Activated T-cell treated with anti-CD3 and anti-CD28 coated beads, Interleukin-2, amount 50 U/mL, for 4 hours (primary cell): ENCODE measurements at places on chromosomes 16 and 17. TPM values are rescaled to one million over a fixed set of nuclear protein-coding genes. Genes with fewer than 3 reads are reported as not detected.

ABCA6 gene
- total RNA-seq = 0.08 TPM

CSH2 gene
- total RNA-seq = not detected

CD300LD gene
- total RNA-seq = not detected

SLC5A11 gene
- total RNA-seq = 0.40 TPM

TTLL6 gene
- not detected for total RNA-seq

KCNG4 gene
- not detected for total RNA-seq

TVP23C gene
- 3.7 TPM for total RNA-seq

RPRML gene
- not detected for total RNA-seq

UMOD gene
- total RNA-seq = not detected

C17orf50 gene
- not detected for total RNA-seq

NPEPPS gene
- 63.2 TPM for total RNA-seq

CFDP1 gene
- 33.2 TPM for total RNA-seq

OR3A3 gene
- total RNA-seq = not detected

KRT39 gene
- total RNA-seq = not detected

TBC1D3 gene
- not detected for total RNA-seq

KRTAP3-1 gene
- not detected for total RNA-seq

CRAMP1 gene
- 22.1 TPM for total RNA-seq

PLEKHH3 gene
- total RNA-seq = 0.56 TPM

SNX20 gene
- 16.6 TPM for total RNA-seq

DNAH9 gene
- not detected for total RNA-seq

COQ7 gene
- 20.4 TPM for total RNA-seq

RPS2 gene
- total RNA-seq = 5,699 TPM

CTRB1 gene
- total RNA-seq = 3.4 TPM

WIPF2 gene
- 24.6 TPM for total RNA-seq

CENPX gene
- total RNA-seq = 145 TPM

ZNF319 gene
- 8.1 TPM for total RNA-seq

RAB37 gene
- total RNA-seq = 0.98 TPM

UBE2G1 gene
- total RNA-seq = 71.3 TPM

FKBP10 gene
- total RNA-seq = 0.68 TPM

TMEM132E gene
- 0.14 TPM for total RNA-seq

HASPIN gene
- 7.3 TPM for total RNA-seq

MILR1 gene
- not detected for total RNA-seq

CHAD gene
- not detected for total RNA-seq

PDE6G gene
- not detected for total RNA-seq

OTOA gene
- total RNA-seq = not detected

CCL11 gene
- not detected for total RNA-seq

HOXB9 gene
- 0.63 TPM for total RNA-seq

SEZ6L2 gene
- total RNA-seq = not detected

TBX2 gene
- 0.16 TPM for total RNA-seq

MIS12 gene
- 38.1 TPM for total RNA-seq

KRT25 gene
- total RNA-seq = not detected
